ENCODE measurements at places on chromosomes 6 and 20.

GRCh38 chr6:117497237-117497636 is 14.8 kb downstream of the DCBLD1 start:
- no peak for DNase-seq

DNA sequence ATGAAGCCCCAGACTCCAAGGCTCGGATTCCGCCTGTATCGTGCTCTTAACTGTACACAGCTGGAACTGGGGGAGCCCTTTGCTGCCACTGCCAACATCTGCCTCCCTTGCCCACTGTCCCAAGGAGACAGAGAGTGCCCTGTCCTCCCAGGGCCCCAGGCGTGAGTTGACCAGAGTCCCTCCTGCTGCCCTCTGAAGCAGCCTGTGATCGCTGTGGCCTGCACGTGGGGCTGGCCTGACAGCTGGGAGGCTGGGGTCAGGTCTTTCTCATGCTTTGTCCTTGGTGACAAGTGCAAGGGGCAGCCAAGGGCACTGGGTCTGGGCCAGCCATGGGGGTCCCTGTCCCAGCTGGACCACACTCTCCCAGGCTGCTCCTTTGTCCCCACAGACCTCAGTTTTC is 44.3 kb downstream of the KIAA1755 start:
- DNase-seq: no peak

GRCh38 chr6:87799651-87800050 is 97.6 kb upstream of the AKIRIN2 start:
- no peak for DNase-seq

GRCh38 chr6:28005152-28005890 is 48.3 kb downstream of the OR2B6 start:
- DNase-seq: no peak

- DNase-seq: no peak
These were observed 116.6 kb downstream of the MRPL14 start for GRCh38 chr6:44010411-44011349.

Data from glomerular endothelial cell (primary cell).